ENCODE measurements at places on chromosomes 11 and 22. TPM values are rescaled to one million over a fixed set of nuclear protein-coding genes. Genes with fewer than 3 reads are reported as not detected.

C22orf15 gene
- 2.1 TPM for polyA plus RNA-seq

TIMP3 gene
- 484 TPM for polyA plus RNA-seq

TNNI2 gene
- not detected for polyA plus RNA-seq

LDHAL6A gene
- not detected for polyA plus RNA-seq

CD151 gene
- polyA plus RNA-seq: 909 TPM

NLRP6 gene
- not detected for polyA plus RNA-seq

BIRC3 gene
- polyA plus RNA-seq: 3.5 TPM

SCGB1C1 gene
- polyA plus RNA-seq: not detected

BAIAP2L2 gene
- polyA plus RNA-seq: 0.09 TPM

KCNK4 gene
- not detected for polyA plus RNA-seq

MFRP gene
- polyA plus RNA-seq: not detected

SAC3D1 gene
- polyA plus RNA-seq: 5.3 TPM

OR5AN1 gene
- polyA plus RNA-seq: not detected

OR52A1 gene
- polyA plus RNA-seq: not detected

SMC1B gene
- not detected for polyA plus RNA-seq

ABCG4 gene
- 0.30 TPM for polyA plus RNA-seq

KDM4E gene
- polyA plus RNA-seq: not detected

GRM5 gene
- 0.01 TPM for polyA plus RNA-seq

DTX4 gene
- polyA plus RNA-seq: 1.4 TPM

IRAG1 gene
- polyA plus RNA-seq: 60.3 TPM

CCDC15 gene
- polyA plus RNA-seq: 0.73 TPM

SLC25A45 gene
- 0.76 TPM for polyA plus RNA-seq

FOSL1 gene
- polyA plus RNA-seq: 16.1 TPM

Measured in AG04450 (cell line).